Left ventricle myocardium inferior (tissue), 1 donor: ENCODE measurements at places on chromosomes 3 and 15. TPM values are rescaled to one million over a fixed set of nuclear protein-coding genes. Genes with fewer than 3 reads are reported as not detected.

SCAANT1 gene
- not detected for total RNA-seq

DNA sequence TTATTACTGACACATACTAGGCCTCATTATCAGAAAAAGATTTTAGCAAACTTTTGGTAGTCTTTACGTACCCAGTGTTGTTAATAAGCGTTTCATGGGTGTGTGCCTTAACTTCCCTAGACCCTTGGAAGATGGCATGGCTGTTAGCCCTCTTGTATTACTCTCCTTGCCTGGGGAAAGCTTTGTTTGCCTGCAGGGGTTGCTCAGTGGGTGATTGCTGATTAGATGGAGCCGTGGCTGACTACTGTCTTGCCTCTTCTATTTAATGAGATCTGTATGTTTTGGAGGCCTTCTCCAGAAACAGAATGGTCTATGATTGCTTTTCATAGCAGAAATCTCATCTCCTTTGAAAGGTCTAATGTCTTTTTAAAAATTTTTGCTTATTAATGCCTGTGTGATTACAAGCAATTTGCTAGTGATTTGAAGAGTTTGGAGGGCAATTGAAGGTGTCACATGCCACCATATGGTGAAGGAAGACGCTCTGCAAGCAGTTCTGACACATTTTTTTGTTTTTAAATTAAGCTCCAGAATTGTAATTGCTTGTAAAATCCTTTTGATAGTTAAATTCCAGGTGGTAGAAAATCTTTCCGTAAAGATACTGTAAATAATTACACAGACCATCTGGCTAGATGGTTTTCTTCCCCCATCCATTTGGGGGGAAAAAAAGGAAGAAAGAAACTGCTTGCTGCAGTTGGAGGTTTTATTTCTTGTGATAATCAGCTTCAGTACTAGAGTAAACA is 11.4 kb upstream of the C3orf20 start:
- no peak overlapping the region for H3K27ac ChIP-seq
- H3K27me3 ChIP-seq, result no peaks in the 10 kb centered on the region
- no peaks in the 10 kb centered on the region for H3K4me1 ChIP-seq
- H3K36me3 ChIP-seq, result peaks cover 100% of the 10 kb centered on the region
- H3K4me3 ChIP-seq, result no peak overlapping the region

DNA sequence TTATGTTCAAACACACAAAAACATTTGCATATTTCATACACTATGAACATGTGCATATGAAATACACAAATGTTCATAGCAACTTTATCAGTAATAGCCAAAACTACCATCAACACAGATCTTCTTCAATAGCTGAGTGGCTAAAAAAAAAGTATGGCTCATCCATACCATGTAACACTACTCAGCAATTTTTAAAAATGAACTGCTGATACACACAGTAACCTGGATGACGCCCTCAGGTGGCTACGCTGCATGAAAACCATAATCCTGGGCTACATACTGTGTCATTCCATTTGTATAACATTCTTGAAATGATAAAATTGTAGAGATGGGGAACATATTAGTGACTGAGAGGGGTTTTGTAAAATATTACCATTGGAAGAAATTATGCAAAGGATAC is 243.6 kb downstream of the MAGI1 start:
- no peak overlapping the region for H3K4me3 ChIP-seq
- no peaks in the 10 kb centered on the region for H3K36me3 ChIP-seq
- no peak for DNase-seq

SUCLG2 gene
- total RNA-seq, result 100 TPM

DNA sequence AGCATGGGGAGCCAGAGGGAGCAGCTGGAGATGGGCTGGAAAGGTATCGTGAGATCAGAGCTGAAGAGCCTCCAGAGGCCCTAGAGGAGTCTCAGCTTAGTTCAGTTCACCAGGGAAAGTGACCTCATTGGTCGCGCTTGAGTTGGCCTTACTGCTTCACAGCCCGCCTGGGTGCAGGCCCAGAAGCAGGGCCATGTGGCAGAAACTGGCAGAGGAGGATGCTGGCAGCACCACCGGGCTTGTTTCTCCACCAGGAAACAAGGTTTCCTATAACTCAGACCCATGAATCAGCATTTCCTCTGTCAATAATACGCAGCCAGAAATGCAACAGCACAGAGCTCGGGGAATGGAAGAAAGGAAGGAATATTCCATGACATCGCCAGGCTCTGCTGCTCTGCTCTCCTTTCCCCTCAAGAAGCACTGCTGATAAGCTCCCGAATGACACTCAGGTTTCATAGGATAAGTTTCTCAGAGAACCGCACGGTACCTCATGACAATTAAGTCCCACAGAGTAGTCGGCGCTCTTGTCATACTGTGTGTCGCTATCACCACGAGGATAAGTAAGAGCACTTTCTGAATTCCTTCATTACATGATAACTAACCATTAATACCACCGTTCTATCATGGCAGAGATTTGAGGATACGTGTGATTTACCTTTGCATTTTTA is 147.1 kb upstream of the LPP start:
- peaks cover 6% of the 10 kb centered on the region for H3K4me1 ChIP-seq
- H3K27me3 ChIP-seq, result no peaks in the 10 kb centered on the region
- no peak overlapping the region for H3K4me3 ChIP-seq
- H3K27ac ChIP-seq, result peak overlapping the region; percentile 42

DNA sequence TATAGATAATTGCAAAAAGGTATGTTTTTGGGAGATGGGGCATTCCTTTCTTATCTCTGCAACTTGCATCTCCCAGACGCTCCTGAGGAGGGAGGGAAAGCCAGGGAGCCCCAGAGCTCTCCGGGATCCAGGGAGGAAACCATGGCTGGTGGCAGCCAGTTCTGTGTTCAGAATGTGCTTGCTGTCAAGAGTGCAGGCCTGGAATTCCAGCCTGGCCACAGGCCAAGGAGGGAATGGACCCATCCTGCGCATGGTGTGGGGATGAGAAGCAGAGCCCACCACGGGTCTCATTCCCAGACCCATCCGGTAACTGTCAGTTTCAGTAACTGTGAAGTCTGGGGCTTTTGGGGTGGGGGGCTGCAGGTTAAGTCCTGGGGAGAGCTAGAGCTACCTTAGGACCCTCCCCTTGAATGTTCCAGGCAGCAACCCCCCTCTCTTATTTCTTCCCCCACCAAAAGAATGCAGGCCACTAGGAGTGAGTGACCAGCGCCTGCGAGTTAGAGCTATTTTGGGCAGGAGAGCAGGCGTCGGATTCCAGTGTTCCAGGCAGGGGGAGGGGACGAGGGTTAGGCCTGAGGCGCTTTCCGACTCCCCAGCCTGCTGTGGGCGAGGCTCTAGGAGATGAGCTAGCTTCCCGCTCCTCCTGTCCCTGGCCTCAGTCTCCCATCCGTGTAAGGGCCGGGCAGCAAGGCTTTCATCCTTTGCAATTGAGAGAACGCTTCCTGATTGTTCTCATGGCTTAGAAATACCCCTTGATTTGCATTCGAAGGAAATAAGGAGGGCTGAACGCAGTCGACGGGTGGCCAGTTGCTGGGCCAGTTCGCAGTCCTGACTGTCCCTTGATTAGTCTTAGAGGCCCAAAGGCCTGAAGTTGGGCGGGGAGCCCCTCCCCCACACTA is 781 bp upstream of the DAG1 start:
- H3K4me1 ChIP-seq, result peaks cover 66% of the 10 kb centered on the region
- DNase-seq, result peak; percentile 82
- H3K27ac ChIP-seq, result peak overlapping the region; percentile 99
- peaks cover 4% of the 10 kb centered on the region for H3K36me3 ChIP-seq
